ENCODE measurements at places on chromosomes 16 and 17.

DNA sequence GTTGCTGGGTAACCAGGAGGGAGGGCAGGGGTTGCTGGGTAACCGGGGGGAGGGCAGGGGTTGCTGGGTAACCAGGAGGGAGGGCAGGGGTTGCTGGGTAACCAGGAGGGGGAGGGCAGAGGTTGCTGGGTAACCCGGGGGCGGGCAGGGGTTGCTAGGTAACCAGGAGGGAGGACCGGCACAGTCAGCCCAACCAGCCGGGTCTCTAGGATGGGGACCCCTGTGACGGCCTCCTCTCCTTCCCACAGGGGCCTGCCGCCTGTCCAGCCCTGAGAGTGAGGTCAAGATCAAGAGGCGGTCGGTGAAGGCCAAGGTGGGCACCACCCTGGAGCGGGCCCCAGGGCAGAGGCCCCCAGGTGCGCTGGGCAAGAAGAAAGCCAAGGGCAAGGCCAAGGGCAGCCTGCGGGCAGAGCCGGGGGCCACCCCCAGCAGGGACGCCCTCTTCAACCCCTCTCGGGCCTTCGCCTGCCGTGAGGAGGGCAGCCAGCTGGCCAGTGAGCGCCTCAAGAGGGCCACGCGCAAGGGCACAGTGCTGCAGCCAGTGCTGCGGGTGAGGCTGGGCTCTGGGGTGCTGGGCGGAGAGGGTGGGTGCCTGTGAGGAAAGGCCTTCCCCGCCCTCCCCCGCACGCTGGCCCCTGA is 54.6 kb downstream of the ACTG1 start:
- DNase-seq: no peak

- no peak for DNase-seq
These were observed 20.1 kb upstream of the MLYCD start for GRCh38 chr16:83878838-83879237.

GRCh38 chr17:12406623-12407215 is 259.0 kb upstream of the MYOCD start:
- DNase-seq: no peak

DNA sequence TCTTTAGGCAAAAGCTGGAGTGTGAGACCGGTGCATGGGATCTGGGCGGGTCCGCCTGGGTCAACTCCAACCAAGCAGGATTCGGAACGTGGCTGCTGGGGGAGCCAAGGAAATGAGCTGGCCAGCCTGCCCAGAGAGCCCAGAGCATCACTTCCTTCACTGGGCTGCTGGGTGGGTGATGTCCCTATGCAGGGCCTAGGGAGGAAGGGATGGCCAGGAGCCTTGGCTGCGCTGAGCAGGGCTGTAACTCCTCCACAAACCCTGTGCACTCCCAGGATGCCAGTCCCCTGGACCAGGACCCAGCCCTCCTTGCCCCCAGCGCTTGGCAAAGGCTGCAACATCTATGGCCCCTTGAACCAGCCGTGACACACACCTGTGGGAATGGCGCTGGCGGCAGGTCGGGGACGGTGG is 138.4 kb downstream of the RAB11FIP4 start:
- DNase-seq: no peak

DNA sequence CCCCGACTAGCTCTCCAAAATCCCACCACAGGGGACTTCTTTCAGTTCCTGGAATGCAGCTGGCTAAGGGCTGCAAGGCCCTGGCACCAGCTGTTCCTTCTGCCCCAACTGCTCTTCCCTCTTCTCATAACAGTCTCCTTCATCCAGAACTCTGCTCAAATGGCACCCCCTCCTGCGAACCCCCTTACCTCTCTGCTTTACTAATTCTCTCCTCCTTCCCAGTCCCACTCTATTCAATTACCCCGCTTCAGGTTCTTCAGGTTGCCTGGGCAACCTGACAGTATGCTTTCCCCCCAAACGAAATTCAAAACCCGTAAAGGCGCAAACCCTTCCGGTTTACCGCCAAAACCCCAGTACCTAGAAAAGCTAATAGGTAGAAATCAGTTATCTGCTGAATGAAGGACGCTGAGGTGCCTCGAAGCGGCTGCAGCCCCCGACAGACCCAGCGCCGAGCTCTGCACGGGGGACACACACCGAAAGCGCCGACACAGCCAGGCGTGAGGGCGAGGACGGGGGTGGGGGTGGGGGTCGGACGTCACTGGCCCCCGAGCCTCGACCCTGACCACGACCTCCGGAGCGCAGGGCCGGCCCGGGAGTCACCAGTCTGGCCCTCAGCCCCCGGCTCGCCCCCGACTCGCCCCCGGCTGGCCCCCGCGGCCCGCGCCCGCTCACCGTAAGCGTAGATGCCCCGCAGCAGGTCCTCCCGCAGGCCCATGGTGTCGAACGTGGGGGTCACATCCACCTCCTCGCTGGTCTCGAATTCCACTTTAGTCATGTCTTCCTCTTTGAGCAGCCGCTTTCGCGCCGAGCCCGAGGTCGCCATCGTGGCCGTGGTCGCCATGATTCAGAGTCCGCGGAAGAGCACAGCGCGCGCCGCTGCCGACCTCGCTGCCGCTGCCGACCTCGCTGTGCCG is 550 bp downstream of the EIF4A3 start:
- no peak for DNase-seq
